Stimulated activated CD4-positive, alpha-beta T cell treated with anti-CD3 and anti-CD28 coated beads, Interleukin-4, amount 100 ng/mL, for 1 hour (primary cell): ENCODE measurements at places on chromosomes 1 and 21.
A peak's percentile ranks its signal among the peaks of the same experiment; 100 is the strongest.

GRCh38 chr1:201515062-201515750 lies 8.3 kb upstream of the CSRP1 start:
- no peak for DNase-seq

GRCh38 chr1:233355841-233356704 lies 28.5 kb downstream of the MAP3K21 start:
- DNase-seq, result no peak

DNA sequence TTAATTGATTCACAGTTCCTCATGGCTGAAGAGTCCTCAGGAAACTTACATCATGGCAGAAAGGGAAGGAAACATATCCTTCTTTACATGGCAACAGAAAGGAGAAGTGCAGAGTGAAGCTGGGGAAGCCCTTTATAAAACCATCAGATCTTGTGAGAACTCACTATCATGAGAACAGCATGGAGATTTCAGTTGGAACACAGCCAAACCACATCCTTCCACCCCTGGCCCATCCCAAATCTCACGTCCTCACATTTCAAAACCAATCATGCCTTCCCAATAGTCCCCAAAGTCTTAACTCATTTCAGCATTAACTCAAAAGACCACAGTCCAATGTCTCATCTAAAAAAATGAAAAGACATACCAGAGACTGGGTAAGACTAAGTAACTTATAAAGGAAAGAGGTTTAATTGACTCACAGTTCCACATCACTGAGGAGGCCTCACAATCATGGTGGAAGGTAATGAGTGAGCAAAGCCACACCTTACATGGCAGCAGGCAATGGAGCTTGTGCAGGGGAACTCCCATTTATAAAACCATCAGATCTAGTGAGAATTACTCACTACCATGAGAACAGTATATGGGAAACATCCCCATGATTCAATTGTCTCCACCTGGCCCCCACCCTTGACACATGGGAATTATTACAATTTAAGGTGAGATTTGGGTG lies 105.2 kb downstream of the MRPL39 start:
- DNase-seq, result peak; percentile 40

- DNase-seq, result no peak
Measured at GRCh38 chr21:44708213-44708865, 3.0 kb downstream of the TSPEAR start.

GRCh38 chr1:107140703-107141490 lies at the start of gene NTNG1:
Gene NTNG1 (plus strand): TSS chr1:107141039.
- DNase-seq, result peak; percentile 17

DNA sequence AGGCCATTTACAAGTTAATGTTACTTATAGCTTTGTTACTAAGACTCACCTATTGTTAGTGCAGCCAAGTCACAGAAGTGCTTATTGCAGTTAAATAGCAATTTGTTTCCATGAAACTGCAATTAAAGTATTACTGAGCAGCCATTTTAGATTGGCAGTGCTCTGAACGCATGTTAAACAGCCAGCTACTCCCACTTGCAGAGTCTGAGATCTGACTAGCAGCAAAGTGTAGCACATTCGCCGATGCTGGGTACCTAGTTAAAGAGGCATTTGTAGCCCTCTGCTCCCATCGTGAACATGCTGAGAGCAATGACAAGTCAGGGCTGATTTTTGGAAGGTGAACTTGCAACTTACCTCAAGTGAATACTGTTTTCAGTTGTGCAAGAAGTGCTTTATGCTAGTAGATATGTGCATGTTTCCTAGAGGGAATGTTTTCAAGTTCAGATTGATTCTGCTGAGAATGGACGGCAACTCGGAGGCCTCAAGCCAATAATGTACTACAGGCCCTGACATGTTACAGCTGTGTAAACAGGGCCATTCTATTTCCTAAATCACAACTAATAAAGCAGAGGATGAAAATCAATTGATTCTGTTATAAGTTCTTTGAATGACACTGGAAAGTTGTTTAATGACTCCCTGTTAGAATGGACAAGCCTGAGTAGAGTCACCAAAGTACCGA lies 19.8 kb downstream of the LMO4 start:
- no peak for DNase-seq

GRCh38 chr1:30735124-30735523 lies 11.7 kb upstream of the MATN1 start:
- DNase-seq, result no peak

DNA sequence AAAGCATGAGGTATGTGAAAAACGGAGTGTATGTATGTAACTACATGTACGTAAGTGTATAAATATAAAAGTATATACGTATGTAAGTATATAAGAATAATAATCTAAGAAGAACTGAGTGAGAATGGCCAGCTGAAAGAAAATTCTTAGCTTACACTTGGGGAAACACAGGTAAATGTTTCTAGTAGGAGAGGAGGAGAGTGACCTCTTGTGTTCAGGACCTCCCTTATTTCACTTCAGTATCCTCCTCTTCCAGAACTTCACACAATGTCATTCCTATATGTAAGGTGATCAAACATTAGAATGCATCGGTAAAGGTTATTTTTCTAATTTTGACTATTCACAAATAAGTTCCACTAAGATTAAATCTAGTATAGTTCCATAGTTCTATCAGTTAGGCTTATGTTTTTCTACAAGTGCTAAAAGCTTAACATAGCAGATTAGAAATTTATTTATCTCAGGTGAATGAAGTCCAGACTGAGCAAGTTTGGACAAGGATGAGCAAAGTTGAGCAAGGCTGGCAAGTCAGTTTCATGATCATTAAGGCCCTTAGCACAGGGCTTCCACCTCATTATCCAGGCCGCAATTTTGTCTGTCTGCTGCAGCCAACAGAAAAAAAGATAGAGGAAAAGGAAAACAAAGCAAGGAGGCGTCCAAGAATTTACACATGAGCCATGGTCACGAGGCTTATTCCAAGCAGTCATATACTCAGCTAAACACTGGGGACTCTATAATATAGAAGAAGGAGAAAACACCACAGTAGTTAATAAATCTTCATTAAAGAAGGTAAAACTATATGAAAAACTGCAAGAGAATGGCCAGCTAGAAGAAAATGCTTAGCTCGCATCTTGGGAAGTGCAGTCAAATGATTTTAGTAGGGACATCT lies 7.1 kb upstream of the MROH9 start:
- no peak for DNase-seq

DNA sequence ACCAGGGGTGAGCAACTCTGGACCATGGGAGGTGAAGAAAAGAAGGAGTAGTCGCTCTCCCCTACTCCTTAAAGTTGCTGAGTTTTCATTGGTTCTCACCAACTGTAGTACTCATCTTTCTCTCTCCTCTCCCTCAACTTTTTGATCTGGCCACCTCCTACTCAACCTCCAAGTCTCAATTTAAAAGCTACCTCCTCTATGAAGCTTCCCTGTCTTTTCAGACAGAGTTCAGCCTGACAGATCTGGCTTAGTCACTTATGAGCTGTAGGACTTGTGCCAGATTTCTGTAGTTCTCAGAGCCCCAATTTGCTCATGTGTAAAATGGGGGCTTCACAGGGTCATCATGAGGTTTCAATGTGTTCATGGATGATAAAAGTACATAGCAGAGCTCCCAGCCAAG lies 34.5 kb upstream of the HTR1D start:
- DNase-seq, result no peak

DNA sequence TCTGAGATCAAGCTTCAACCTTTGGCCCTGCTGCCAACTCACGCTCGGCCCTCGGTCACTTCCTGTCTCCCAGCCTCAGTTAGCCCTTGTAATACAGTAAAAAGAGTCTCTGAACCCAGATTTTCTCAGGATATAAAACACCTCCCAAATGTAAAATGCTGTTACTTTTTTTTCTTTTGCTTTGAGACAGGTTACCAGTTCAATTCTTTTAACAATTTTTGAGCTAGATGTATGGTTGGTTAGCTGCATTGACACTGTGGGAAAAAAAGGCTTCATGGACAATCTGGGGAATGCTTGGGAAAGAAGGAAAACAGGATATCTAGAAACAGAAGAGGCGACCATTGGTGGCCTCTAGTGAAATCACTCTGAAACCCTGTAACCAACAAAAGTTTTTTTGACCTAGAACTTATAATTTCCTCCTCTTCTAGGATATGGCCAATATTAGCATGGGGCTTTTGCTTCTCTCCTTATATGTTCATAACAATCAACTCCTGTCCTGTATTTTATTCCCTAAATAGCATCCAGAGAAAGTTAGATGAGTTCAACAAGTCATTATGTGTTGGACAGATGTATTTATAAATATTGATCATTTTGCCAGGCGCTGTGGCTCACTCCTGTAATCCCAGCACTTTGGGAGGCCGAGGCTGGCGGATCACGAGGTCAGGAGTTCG lies 1.3 kb downstream of the CMPK1 start:
- no peak for DNase-seq

- DNase-seq, result peak; percentile 60
Measured at GRCh38 chr1:167221738-167222610, 1.3 kb downstream of the POU2F1 start.

GRCh38 chr1:228152918-228153258 lies 3.2 kb downstream of the GJC2 start:
- DNase-seq, result no peak

- no peak for DNase-seq
Measured at GRCh38 chr1:78121710-78122109, 75.9 kb downstream of the GIPC2 start.

DNA sequence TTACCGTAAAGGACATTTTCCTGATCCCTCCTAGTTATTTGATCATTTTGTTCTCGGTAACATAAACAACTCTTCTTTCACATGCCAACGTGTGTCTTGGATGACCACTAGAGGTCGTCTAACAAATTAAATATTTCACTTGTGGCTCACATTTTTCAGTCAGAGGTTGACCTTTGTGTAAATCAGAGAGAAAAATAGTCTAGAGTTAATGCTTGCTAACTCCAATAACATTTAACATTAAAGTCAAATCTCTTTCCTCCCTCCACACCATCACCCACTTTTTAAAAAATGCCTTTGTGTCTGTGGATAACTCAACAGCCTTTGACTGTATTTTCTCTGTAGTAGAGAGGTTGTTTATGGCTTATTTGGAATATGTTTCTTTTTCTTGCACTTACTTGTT lies 220.5 kb upstream of the B3GALT2 start:
- no peak for DNase-seq

DNA sequence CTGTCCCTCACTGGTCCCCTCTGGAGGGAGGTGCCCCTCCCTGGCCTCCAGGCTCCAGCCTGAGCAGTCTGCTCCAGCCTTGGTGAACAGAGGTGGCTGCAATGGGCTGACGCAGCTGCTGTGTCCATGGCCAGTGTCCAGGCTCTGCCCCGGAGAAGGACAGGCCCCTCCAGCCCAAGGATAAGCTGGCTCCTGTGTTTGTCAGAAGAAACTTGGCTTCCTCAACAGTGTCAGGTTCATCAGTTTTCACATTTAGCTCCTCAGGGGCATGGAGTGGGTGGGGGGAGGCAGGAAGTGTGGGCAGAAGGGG lies 402.8 kb downstream of the MATN1 start:
- no peak for DNase-seq

DNA sequence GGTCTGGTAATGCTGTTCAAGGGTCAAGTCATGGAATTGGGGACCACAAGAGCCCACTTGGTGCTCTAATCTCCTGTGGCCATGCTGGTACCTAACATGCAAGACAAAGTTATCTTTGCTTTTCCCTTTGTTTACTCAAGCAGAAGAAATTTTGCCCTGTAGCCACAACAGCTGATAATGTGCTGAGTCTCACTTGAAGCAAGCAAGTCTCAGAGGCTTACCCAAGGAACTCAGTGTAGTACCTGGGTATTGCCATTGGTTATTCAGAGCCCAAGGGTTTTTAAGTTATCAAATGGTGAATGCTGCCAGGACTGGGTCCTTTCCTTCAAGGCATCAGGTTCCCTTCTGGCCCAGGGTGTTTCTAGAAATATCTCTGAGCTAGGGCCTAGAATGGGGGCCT lies 198.9 kb upstream of the RNPC3 start:
- no peak for DNase-seq

- no peak for DNase-seq
Measured at GRCh38 chr1:53605181-53605580, 133.8 kb downstream of the GLIS1 start.

DNA sequence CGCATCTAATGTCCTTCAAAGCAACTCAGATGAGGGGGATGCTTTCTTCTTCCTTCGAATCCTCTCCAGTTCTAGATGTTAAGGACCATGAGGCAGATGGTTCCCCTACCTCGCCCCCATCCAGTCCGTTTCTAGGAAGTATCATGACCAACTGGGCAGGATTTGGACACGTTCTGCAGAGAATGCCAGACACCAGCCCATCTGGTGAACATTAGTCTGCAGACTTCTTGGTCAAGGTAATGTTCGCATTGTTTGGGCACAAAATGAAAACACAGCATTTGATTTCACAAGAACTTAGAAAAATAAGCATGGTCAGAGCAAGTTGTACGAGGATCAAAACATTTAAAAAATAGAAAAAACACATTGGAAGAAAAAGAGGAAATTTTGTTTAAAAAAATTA lies 25.4 kb upstream of the ADARB1 start:
- DNase-seq, result no peak

DNA sequence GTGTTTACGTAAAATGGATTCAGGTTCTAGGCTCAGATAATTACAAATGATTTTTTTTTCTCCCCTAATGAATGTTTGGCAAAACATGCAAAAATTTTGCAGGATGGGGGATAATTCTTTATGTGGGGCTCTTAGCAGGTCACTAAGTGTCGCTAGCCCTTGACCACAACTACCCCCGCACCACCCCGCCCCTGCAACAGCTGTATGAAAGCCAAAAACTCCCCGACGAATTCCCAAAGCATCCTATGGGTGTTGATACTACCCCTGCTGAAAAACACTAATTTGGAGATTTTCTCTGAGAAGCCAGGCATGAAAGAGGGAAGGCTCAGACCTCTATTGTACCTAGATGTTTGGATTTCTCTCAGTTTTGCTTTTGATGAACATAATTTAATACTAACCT lies 243.0 kb downstream of the TRABD2B start:
- no peak for DNase-seq

GRCh38 chr1:33456502-33456886 lies 16.0 kb upstream of the ZSCAN20 start:
- DNase-seq, result no peak

- DNase-seq, result no peak
Measured at GRCh38 chr1:229751610-229752009, 125.6 kb downstream of the URB2 start.

DNA sequence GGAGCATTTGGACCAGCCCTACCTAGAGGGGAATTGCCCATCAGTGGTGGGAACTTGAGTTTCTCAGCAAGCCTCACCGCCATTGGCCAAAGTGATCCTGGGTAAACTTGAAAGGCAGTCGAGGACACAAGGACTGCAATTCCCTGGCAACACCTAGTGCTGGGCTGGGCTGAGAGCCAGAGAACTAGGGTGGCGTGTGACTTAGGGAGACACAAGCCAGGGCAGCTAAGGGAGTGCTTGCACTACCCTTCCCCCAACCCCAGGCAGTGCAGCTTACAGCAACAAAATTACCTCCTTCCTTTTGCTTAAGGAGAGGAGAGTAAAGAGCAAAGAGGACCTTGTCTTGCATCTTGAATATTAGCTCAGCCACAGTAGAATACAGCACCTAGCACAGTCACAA lies 176.9 kb upstream of the PRMT6 start:
- no peak for DNase-seq
